ENCODE measurements at places on chromosomes 3 and 15.

GRCh38 chr3:186411994-186412393 is 50.0 kb upstream of the DGKG start:
- DNase-seq = no peak

DNA sequence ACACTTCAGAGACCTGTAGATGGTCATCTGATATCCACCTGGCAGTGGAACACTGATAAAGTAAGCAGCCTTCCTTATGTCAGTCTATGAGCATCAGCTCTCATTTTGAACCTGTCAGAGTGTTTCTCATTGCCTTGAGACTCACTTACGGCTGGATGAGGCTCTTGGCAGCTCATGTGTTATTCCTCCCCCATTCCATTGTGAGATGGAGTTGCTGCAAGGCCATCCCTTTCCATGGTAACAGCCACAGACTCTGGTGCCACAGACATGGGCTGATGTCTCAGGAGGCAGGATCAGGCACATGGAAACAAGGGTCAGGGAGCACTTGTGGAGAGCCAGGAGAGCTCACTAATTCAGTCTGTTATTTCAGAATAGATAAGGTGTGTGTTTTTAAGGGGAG is 11.9 kb downstream of the KCNAB1 start:
- no peak for DNase-seq

GRCh38 chr3:36650271-36650671 is 114.1 kb downstream of the DCLK3 start:
- DNase-seq = no peak

DNA sequence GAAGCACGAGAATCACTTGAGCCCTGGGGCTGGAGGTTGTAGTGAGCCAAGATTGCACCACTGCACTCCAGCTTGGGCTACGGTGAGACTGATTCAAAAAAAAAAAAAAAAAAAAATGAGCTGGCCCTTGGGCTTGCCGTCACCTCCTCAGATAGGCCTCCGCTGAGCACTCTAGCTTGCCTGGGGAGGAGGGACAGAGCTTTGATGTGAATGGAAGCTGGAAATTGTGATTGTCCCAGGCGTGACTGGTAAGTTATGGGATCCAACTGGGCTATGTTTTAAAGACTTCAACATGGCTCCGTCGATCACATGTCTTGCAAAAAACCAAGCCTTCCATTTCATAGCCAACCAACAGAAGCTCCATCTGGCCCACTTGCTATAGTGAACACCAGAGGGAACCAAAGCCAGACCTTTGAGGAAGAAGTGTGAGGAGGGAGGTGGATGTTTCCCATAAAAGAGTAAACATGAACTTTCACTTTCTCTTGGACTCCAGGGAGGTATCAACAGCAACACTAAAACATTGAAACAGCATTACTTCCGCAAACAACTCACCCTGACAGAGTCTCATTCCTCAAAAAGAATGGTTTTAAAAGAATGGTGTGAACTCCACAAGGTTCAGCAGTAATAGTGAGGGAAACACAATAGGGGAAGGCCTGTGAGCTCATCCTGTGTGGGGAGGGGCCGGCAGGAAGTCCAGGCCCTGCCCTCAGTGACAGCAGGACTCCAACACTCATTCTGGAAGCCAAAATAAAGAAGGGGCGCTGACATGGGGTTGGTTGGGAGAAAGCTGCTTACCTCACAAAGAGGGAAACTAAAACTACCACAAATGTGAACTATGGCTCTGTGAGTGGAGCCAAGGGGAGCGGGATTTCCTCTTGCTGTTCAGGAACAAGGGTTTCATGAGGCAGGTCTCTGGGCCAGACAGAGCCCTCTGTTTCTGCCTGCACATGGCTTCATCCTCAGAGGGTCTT is 59.2 kb upstream of the IL12A start:
- no peak for DNase-seq

- no peak for DNase-seq
These were observed 188.6 kb downstream of the CHL1 start for GRCh38 chr3:385151-385550.

DNA sequence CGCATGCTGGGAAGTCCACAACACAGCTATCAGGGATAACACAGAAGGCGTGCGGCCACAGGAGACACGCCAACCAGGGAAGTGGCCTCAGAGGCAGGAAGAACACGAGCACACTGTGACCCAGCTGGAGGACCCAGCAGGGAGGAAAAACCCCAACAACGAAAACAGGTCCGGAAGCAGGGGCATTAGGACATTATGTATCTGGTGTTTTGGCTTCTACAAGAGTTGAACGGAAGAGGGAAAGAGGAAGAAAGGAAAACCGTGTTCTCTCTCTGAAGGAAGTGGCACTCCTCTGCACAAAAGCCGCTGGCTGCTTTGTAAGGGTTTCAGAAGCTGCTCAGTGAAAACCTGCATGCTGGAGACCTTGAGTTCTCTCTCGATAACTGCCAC is 61.8 kb downstream of the HACD2 start:
- DNase-seq = no peak

GRCh38 chr3:51379746-51380455 is 5.2 kb upstream of the MANF start:
- no peak for DNase-seq

DNA sequence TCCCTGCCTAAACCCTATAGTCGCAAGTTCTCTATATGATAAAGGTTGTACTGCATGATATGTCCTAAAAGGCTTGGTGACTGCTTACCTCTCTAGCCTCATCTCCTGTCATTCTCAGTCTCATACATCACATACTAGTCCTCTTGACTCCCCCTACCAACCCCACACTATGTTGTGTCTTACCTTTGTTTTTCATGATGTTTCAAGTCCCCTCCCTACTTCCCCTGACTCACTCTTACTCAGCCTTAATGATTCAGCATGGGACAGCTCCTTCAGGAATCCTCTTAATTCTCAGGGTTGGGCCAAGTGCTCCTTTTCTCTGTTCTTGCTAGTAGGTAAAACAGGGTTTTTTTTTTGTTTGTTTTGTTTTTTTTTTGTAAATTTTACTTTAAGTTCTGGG is 49.6 kb downstream of the SLMAP start:
- DNase-seq = no peak

GRCh38 chr3:85594676-85595075 is 635.9 kb downstream of the CADM2 start:
- DNase-seq = no peak

- DNase-seq = no peak
These were observed 54.8 kb downstream of the CCDC54 start for GRCh38 chr3:107432013-107432515.

DNA sequence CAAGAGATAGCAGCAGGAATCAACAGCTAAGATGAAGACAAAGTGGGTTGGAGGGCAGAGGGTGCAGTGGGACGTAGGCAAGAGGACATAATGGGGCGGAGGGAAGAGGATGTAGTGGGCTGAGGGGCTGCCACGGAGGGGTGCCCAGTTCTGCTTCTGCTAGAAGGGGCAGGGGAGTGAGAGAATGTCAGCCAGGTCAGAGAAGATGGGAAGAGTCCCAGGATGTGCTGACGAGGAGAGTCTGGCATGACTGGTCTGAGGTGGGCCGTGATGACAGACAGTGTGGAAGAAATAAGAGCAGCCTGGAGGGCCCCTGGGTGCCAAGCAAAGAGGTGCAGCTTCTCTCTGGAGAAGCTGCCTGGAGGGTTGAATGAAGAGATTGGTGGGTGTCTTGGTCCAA is 4.0 kb downstream of the SPSB4 start:
- DNase-seq = no peak

DNA sequence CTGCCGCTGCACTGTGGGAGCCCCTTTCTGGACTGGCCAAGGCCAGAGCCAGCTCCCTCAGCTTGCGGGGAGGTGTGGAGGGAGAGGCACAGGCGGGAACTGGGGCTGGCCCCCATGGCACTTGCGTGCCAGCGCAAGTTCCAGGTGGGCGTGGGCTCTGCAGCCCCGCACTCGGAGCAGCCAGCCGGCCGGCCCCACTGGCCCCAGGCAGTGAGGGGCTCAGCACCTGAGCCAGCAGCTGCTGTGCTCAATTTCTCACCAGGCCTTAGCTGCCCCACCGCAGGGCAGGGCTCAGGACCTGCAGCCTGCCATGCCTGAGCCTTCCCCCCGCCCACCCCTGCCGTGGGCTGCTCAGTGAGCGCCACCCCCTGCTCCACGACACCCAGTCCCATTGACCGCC is 4.6 kb upstream of the GPR156 start:
- no peak for DNase-seq

DNA sequence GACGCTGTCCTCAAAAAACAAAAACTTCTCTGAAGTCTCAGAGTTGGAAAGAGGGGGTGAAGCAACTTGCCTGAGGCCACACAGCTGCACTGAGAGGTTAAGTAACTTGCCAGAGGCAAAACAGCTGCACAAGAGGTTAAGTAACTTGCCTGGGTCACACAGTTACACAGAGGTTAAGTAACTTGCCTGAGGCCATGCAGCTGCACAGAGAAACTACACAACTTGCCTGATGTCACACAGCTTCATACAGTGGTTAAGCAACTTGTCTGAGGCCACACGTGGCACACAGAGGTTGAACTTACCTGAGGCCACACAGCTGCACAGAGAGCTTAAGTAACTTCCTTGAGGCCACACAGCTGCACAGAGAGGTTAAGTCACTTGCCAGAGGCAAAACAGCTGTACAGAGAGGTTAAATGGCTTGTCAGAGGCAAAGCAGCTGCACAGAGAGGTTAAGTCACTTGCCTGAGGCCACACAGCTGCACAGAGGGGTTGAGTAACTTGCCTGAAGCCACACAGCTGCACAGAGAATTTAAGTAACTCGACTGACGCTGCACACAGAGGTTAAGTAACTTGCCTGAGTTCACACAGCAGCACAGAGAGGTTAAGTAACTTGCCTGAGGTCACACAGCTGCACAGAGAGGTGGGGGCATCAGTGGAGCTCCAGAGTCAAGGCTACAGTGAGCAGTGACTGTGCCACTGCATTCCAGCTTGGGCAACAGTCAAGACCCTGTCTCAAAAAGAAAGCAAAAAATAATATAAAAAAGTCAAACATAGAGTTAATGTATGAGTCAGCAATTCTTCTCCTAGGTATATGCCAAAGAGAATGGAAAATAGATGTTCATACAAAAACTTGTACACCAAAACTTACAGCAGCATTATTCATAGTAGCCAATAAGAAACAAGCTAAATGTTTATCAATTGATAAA is 12.0 kb upstream of the ACAD9 start:
- no peak for DNase-seq

DNA sequence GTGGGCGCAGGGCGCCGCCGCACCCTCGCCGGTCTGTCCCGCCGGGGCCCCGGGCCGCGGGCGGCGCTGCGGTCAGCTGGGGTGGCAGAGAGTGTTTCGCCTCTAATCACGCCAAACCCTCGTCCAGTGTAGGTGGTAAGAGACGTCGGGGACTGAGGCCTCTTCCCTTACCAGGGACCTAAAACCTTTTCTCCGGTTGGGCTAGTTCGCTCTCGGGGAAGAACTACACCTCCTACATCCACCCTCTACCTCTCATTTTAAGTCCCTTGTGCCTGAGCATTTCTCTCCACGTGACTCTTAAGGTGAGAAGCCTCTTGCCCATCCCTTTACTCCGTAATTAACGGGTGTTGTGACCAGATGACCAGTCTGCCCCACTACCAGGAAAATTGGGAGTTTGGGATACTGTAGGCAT is 520 bp downstream of the TMEM42 start:
- DNase-seq = no peak

- no peak for DNase-seq
These were observed 1.8 kb upstream of the VPS8 start for GRCh38 chr3:184810146-184810545.

DNA sequence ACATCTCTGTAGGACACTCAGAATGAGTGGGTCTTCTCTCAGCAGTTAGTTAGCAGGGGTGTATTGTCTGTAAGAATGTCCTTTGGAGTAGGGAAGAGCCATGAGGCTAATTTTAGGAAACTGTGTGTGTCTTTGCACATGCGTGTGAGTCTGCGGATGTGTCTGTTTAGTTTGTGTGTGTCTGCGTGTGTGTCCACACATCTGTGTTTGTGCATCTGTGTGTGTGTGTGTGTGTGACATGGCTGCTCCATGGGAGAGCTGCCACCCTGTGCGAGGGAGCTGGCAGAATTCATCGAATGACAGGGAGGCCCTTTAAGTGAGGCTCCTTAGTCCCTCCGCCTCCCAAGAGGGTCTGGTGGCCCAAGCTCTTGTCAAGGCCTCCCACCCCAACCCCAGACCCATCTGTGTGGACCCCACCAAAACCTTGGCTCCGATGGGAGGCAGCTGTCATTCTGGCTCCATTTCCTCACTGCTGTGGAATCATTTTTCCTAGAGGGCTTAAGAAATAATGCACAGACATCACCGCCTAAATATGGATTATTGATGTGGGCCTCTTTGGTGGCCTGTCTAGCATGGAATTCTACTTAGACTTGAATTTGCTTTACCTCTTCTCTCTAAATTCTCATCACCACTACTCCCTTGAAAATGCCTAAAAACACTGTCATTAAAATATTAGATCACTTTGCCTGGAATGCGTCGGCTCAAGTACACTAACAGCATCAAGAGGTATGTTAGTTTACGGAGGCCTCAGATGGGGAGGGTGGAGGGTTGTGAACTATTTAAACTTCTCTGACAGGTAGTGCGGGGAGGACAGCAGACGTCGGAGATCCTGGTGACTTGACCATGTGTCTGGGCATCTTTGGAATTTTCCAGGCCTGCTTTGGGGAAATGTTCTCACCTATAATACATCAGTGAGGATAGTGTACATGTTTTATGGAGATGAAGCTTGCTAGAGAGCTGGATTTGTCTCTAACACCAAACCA is 9.4 kb downstream of the ESYT3 start:
- DNase-seq = no peak

All from stimulated activated CD4-positive, alpha-beta T cell treated with anti-CD3 and anti-CD28 coated beads, Interleukin-4, amount 100 ng/mL, for 4 hours (primary cell).